ENCODE measurements at places on chromosomes 4 and X.
A peak's percentile ranks its signal among the peaks of the same experiment; 100 is the strongest.

- no peak for DNase-seq
These were observed 41.1 kb downstream of the PPP3CA start for GRCh38 chr4:101306225-101306624.

- DNase-seq = no peak
These were observed 624.2 kb upstream of the AGA start for GRCh38 chr4:178066338-178066941.

DNA sequence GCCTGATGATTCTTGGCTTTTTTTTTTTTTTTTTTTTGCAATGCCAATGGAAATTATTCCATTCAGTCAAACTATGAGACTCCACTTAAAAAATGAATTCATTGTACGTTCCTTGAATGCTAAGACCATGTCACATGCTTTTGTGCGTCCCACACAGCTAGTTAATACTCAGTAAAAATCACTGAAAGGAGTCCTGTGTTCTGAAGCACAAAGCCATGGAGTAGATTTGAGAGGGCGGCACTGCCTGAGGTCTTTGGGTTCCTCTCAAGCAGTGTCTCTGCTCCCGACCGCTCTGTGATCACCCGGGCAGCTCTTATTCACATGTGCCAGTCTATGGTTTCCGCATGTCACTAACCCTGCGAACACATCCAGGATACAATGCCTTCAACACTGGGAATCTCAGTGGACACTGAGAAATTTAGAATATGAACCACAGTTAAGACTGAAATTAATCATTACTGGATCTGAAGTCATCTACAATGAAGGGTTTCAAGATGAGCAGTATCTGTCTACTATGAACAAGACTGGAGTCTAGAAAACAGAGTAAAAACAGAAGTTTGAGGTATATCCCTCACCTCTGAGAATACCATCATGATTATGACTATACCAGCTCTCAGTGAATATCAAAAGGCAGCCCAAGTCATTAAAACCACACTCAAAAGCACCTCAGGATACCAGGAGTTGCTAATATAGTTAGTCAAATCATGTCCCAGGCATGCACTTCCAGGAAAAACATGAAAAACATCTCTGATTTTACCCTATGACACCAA is 193.0 kb downstream of the MGST2 start:
- no peak for DNase-seq

GRCh38 chrX:43656005-43656494 is at the start of gene MAOA:
Gene MAOA, plus strand, starts transcription at chrX:43656299. Its CDS starts 43 bp downstream, at chrX:43656342.
- DNase-seq = peak; percentile 24

DNA sequence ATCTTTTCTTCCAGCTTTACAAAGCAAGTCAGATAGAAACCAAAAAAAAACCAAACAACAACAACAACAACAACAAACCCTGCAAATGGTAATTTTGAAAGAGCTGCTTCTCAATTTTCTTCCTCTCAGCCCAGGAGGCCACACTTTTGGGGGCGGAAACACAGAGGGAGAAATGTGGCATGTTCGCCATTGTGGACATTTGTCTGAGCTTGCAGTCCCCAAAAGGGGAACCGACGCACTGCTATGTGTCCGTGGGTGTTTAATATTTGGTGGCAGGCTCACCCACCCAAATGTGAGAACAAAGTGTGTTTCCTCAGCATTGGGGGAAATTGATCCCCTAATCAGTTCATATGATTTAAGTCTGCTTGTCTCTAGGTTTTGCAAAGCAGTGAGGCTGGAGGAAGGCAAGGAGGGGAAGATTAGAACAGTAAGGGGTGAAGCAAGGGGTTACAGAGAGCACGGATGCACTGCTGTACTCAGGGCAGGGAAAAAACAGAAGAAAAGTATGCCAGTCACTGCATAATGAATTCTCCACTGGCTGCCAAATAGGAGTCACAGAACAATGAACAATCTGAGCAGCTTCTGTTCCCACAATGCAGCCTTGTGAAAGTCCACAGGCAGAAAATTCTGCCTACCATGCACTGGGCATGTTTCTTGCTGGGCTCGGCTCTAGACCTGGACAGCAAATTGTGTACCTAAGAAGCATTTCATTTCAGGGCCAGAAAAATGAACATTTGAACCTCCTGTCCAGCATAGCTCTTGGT is 74.7 kb upstream of the GPM6B start:
- DNase-seq = no peak

GRCh38 chr4:1502976-1503375 is 96.7 kb upstream of the NKX1-1 start:
- DNase-seq = no peak

- DNase-seq = no peak
These were observed 89.6 kb upstream of the KIT start for GRCh38 chr4:54568184-54568583.

- no peak for DNase-seq
These were observed 5.8 kb downstream of the AGA start for GRCh38 chr4:177436456-177436855.

Measured in activated T-cell treated with anti-CD3 and anti-CD28 coated beads, Interleukin-2, amount 50 U/mL, for 4 hours (primary cell).